OCI-LY7 (cell line): ENCODE measurements at places on chromosomes 1 and 21.

DNA sequence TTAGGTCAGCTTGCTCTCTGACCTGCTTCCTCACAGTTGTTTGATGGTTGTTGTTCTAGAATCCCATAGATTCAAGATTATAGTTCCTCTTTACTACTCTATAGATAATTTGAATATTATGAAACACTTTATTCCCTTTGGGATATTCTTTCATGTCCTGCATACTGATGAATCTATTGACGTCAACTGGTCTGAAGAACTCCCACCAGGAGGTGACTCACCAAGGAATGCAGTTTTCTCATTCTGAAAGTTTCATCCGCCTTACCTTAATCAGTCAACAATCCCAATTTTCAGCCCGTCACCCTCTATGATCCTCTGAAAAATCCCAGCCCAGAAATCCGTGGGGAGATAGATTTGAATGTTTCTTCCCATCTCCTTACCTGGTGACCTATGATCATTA lies 834.1 kb upstream of the PRMT6 start:
- no peak for DNase-seq

DNA sequence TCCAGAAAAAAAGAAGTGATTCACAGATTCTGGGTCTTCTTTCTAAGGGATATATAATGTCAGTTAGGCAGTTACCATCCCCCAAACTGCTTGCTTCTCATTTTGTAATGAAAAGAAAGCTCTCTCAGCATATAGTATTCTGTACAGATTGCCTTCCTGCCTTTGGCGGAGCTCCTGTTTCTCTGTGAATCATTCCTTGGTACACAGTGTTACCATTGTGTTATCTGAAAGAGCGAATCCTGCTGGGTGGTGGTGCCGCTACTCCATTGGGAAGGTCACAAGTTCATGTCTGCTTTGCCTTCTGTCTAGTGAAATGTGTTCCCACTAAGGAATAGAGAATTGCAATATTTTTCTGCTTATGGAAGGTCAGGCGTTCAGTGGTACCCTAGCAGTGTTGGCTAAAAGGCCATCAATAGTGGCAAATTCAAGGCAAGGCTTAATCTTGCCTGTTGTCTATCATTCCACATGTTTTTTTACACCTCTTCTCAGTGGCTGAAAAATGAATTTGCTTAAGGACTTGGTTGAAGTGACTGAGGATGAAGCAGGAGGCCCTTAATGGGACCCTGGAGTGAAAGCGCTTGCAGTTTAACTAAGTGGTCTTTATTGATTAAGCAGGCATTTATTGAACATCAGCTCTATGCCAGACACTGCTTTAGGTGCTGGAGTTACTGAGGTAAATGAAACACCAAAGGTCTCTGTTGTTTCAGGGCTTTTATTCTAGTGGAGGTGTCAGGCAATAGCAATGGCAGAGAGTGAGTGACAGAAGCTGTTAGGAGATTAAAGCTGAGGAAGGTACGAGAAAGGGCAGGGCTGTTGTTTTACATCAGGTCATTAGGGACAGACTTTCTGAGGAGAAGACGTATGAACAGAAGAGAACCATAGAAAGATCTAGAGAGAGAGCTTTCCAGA lies 186.7 kb downstream of the PDE4B start:
- DNase-seq: no peak

DNA sequence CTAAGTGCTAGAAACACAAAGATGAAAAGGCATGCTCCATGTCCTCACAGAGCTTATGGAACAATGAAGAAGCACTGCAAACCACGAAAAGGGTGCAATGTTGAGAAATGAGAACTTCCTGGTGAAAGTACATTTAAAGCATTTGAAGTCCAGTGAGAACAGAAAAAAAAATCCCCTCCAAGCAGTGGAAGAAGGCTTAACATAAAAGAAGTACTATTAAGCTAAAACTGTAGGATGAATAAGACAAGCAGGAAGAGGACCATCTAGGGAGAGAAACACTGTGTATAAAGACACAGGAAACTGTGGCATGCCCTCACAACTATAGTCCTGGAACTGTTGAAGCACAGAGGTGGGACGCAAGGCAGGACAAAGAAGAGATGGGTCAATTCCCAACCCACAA lies 10.0 kb downstream of the TP53BP2 start:
- no peak for DNase-seq

DNA sequence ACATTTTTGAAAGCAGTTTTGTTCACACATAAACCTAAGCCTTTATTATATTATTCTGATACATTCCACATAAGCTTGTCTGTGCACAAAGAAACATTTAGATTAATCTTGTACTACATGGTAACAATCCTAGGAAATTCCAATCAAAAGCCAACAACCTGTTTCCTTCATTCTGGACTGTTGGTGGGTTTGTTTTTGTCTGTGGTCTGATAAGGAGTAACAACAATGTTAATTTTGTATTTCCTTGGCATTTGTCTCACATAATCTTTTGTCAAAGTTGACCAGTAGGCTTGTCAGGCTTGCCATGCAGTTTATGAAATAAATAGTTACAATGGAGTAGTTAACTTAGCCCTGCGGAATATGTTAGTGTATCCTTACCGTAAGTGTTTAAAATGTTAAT lies 183.3 kb downstream of the DHRS3 start:
- DNase-seq: no peak

DNA sequence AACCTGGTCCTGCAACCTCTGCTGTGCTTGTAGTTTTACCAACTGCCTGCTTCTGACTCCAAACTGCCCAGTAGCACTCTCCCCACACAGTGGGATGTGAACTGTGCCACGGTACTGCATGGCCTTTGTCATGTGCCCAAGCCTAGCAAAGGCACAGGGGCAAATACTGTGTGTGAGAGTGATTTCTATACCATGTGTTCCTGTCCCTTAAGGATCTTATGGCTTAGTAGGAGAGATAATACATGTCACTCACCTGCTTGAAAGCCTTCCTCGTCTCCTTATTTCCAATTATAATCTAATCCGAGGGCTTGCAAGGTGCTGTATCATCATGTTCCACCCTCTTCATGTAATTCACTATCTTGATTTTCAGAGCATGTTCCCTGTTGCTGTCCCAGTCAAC lies 51.3 kb downstream of the UBE4B start:
- DNase-seq: no peak

DNA sequence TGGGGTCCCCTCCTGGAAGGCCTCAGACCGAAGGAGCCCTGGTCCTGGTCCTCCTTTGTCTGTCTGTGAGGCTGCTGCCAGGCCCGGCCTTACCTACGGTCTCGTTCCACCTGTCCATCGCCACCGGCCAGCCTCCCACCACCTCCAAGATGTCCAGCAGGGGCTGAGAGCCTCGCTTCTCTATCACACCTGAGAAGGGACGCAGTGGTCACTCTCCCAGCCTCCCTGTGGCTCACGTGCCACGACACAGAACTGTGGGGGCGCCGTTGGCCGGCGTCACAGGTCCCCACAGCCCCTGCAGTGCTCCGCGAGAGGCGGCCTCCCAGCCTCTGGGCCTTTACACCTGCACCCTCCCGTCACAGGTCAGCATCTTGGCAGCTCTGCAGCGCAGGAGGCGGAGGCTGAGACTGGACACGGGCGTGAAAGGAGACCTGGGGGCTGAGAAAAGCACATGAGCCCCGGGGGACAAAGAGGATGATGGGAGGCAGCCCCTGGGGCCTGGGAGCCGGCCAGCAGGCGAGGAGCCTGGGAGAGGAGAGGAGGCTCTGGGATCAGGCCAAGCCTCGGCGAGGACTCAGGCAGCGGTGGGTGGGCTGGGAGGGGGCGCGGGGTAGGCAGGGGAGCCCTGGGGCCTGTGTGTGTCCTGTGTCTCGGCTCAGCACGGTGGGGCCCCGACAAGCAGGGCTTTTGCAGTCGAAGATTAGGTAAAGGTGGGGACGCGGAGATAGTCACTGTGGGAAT lies 20.5 kb downstream of the PRXL2B start:
- DNase-seq: no peak

GRCh38 chr1:59292562-59292961 lies 4.3 kb upstream of the FGGY start:
- DNase-seq: no peak

GRCh38 chr1:53274026-53274425 lies 35.7 kb upstream of the MAGOH start:
- DNase-seq: no peak

DNA sequence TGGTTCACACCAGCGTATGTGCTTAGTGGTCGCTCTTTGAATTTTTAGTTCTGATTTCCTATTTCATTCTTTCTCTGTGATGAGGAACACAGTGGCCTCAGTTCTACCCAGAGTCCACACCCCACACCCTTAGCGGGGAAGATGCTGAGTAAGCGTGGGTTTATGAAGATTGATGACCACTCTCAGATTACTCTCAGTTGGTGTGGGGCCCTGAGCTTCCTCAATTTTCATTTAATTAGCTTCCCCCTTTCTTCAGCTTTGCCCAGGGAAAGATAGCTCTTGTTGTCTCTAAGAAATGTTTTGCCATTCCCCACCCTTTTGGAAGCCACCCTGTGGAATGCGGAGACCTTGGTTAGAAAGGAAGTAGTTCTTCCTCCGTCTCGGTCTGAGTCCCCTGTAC lies 299.9 kb upstream of the PROX1 start:
- DNase-seq: no peak

DNA sequence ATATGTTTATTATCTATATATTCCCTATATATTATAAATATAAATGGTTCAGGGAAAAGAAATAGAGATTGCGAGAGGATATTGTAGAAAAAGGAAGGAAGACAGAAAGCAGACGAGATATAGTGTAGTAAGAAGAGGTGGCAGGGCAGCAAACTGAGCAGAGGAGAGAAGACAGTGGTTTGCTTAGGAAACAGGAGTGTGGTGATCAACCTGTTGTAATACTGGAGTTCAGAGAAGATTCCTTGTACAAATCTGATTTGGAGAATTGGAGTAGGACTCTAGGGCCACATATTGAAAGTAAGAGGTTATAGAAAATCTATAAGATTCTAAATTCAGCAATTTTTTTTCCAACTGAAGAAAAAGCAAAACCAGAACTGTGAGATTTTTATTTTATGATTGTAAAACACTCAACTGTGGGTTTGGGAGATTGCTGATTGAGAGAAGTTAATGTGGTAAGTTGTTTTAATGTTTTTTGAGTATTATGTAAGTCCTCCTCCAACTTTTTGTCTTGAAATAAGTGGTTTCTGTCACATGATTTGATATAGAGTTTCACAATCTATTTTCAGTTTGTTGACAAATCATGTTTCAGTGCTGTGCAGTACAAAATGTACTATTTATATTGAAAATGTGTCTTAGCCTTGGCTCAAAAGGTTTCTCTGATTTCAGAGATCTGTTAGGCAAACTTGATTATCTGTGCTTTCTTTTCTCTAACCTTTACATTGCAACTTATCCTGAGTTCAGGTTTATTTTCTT lies 9.6 kb upstream of the AMY2B start:
- no peak for DNase-seq

- no peak for DNase-seq
Observed at GRCh38 chr21:45620201-45620923, 23.2 kb upstream of the PCBP3 start.

DNA sequence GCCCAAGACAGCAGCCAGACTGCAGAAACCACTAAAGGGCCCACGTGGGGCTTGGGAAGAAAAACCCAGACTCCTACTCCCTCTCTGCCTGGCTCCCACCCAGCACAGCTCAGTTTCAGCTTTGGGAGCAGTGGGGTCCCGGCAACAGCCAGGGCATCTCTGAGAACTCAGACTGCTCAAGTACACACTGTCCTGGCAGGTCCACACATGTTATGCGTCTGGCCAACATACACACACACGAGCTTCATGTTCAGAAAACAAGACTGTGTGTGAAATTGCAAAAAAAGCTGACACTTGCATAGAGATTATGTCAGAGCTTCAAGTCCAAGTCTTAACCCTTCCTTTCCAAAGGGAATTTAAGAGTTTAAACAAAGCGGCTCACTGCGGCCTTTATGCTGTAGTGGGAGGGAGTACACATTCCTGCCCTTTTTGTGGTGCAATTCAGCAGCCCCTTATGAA lies 136.6 kb upstream of the CD34 start:
- no peak for DNase-seq

DNA sequence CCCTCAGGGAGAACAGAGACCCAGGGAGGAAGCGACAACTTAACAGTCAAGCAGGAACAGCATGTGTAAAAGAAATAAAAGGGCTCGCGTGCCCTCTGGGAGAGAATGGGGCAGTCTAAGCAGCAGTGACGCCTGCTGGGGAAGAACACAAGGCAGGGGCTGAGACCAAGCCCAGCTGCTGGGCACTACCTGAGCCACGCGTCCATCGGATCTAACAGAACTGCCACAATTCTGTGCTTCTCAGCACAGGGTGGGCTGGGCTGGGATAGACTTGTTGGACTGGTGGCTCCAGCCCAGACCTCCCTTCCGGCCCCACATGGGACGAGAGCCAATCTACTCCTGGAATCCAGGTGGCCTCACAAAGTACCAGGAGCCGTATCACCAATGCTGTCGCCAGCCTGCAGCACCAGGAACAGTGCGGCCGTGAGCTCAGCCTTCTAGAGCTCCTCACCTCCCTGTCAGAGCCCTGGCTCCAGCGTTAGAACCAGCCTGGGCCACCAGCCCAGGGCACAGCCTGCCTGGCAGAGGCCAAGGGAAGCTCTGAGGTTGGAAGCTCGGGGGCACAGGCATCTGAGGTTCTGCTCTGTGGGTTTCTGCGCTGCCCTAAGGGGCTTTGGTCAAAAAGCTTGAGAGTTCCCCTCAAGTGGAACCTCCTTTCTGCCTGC lies 7.4 kb downstream of the LRRC47 start:
- DNase-seq: no peak

DNA sequence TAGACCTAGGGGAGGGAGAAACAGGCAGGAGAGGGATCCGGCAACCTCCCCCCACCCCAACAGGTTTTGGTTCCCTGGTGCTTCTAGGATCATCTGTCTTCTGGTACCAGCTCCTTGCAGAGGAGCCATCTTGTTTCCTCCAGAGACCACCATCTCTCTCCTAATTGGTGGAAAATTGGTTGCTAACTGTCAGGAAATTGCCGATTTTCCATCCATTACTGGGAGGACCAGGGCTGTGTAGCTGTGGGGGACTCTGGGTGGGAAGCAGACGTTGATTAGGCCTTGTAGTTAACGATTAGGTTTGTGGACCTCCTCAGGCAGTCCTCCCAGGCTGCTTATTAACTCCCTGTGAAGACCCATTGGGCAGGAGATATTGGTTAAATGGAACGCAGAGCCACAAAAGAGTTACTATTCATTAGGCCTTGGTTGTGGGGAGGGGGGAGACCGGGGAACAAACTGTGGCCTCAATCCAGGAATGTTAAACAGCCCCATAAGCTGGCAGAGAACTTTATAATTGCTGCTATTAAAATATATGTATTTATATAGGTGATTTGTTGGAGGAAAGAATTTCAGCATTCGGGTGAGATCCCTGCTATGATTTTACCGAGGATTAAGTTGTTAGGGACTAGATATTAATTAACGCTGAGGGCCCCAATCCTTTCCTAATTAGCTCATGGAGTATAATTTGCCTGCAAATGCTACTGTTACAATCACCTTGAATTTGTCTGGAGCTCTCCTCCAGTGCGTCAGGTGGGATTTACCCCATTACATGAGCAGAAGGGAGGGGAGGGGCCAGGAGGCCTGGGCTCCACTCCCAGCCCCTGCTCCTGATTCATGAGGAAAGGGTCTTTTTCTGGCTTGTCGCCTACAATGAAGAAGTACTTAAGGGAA lies 61.2 kb upstream of the TRABD2B start:
- no peak for DNase-seq

- no peak for DNase-seq
Observed at GRCh38 chr21:41213021-41213420, 45.1 kb downstream of the BACE2 start.
